HS-27A (cell line): ENCODE measurements at places on chromosomes 16 and 17.

DNA sequence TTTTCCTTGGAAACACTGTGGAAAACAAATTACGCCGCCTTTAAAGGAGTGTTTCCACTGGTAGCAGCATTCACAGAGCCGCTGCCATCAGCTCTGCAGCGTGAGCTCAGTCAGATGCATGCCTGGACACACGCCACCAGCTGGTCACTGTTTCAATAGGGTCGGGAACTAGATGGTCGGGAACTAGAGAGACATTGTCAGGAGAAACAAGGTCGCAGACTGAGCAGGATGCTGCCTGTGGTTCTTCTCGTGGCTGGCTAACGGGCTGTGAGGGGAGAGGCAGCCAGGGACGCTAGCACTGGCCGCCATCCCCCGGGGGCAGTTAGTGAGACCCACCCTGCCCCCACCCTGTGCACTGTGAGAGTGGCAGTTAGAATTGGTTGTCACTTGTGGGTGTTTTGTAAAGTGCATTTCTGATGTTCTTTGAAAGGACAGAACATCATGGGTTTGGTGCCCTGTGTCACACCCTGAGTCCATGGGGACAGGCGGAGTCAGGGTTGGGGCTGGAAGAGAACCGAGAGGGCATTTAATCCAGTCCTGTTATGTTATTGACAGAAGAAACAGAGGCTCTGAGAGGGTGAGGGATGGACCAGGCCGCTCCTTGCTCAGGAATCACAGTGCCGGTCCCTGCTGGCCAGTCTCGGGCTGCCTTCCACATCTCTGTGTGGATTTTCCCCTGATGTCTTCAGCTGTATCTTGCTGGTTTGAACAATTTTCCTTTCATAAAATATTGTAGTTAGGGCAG lies 86.3 kb downstream of the SPECC1 start:
- no peak for DNase-seq

DNA sequence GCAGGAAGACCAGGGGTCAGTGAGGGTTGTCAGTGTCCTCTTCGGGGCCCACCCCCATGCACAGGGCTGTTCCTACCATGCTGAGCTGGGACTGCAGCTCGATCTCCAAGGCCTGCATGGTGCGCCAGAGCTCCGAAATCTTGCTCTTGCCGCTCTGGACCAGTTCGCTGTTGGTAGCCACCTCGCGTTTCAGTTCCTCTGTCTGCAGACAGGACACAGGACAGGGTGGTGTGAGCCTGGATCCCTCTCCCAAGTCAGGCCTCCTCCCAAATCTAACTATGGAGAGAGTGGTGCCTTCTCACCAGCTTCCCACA lies 90.9 kb downstream of the GOSR1 start:
- DNase-seq = no peak

- no peak for DNase-seq
These were observed 86.3 kb upstream of the DHX40 start for GRCh38 chr17:59479141-59479540.

GRCh38 chr17:39212195-39212810 lies 12.2 kb downstream of the RPL19 start:
- no peak for DNase-seq

DNA sequence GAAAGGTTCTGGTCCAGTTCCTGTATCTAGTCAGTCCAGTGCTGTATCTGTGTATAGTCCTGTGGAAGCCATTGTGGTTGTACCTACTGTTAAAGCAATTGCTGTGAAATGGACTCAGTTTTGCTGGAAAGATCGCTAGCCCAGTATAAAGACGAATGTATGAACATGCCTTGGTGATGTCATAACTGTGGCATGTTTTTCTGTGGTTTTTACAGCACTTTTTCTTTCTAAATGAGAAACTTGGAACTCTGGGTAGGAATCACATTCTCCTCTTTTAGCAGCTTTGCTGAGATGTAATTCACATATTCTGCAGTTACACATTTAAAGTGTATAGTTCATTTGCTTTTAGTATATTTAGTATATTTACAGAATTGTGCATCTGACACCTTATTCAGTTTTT lies 58.1 kb downstream of the MAP2K4 start:
- DNase-seq = peak; percentile 75

- DNase-seq = no peak
These were observed 2.7 kb downstream of the KRT36 start for GRCh38 chr17:41486809-41487530.

- DNase-seq = peak; percentile 60
These were observed at the start of gene HASPIN for GRCh38 chr17:3723556-3724377. HASPIN (plus strand) TSS chr17:3723903; CDS start chr17:3723936, 33 bp downstream.

GRCh38 chr17:4739122-4740024 lies at the start of the genes CXCL16 and ZMYND15:
CXCL16 (minus strand) TSS chr17:4739928; CDS start chr17:4739339, 589 bp downstream.
ZMYND15 (plus strand) TSS chr17:4739833; CDS start chr17:4740549, 716 bp downstream.
- DNase-seq = no peak

- DNase-seq = no peak
These were observed 967.8 kb upstream of the RBFOX1 start for GRCh38 chr16:6364846-6365245.
